ENCODE measurements at places on chromosomes 12 and 14. TPM values are rescaled to one million over a fixed set of nuclear protein-coding genes. Genes with fewer than 3 reads are reported as not detected.

DNA sequence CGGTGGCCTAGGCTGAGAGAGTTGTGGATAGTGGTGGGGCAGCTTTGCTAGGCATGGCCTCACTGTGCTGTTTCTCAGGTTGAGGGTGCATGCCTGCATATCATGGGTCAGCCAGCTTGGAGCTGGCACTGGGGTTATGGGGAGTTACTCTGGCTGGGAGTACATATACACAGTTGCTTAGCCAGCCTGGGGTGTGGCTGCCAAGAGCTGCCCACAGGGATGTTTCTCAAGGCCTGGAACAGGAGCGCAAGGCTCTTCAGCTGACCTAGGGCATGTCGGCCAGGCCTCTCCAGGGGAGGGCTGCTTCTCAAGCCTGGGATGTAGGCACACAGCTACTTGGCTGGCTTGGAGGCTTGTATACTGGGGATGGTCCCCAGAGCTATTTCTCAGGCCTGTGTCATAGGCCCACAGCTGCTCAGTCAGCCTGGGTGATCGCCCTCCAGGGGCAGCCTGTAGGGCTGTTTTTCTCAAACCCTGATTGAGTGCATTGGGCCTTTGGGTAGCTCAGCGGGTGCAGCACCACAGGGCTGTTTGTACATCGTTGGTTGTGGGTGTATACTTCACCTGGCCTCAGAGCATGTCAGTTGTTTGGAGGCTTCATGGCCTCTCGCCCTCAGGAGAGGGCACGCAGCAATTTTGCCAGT lies 114.9 kb downstream of the METTL25 start:
- no peaks in the 10 kb centered on the region for H3K36me3 ChIP-seq
- H3K4me3 ChIP-seq: no peak overlapping the region
- no peak for DNase-seq
- no peaks in the 10 kb centered on the region for H3K4me1 ChIP-seq
- no peaks in the 10 kb centered on the region for H3K27me3 ChIP-seq
- H3K27ac ChIP-seq: no peak overlapping the region

DNA sequence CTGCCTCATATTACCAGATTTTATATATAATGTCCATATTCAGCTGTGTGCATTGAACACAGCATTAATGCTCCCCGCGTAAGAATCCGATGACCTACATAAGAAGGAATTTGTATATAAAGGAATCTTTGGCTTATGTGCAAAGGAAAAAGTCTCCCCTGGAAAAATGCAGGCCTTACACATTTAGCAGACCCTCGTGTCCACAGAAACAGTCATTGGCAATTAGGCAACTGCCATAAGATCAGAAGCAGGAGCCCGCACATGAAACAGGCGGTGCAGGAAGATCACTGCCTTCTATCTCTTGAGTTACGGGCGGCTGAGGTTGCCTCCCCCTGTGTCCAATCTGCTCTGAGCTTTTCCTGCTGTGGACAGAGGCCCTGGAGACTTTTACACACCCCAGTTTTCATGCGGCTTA lies 63.2 kb upstream of the RFX4 start:
- H3K27ac ChIP-seq: no peak overlapping the region
- no peaks in the 10 kb centered on the region for H3K4me1 ChIP-seq
- no peak for DNase-seq
- no peaks in the 10 kb centered on the region for H3K36me3 ChIP-seq

GRCh38 chr12:118238888-118239287 lies 103.0 kb downstream of the PEBP1 start:
- no peak overlapping the region for H3K4me3 ChIP-seq
- H3K4me1 ChIP-seq: no peaks in the 10 kb centered on the region
- no peaks in the 10 kb centered on the region for H3K27me3 ChIP-seq
- no peak for DNase-seq
- no peaks in the 10 kb centered on the region for H3K36me3 ChIP-seq

DNA sequence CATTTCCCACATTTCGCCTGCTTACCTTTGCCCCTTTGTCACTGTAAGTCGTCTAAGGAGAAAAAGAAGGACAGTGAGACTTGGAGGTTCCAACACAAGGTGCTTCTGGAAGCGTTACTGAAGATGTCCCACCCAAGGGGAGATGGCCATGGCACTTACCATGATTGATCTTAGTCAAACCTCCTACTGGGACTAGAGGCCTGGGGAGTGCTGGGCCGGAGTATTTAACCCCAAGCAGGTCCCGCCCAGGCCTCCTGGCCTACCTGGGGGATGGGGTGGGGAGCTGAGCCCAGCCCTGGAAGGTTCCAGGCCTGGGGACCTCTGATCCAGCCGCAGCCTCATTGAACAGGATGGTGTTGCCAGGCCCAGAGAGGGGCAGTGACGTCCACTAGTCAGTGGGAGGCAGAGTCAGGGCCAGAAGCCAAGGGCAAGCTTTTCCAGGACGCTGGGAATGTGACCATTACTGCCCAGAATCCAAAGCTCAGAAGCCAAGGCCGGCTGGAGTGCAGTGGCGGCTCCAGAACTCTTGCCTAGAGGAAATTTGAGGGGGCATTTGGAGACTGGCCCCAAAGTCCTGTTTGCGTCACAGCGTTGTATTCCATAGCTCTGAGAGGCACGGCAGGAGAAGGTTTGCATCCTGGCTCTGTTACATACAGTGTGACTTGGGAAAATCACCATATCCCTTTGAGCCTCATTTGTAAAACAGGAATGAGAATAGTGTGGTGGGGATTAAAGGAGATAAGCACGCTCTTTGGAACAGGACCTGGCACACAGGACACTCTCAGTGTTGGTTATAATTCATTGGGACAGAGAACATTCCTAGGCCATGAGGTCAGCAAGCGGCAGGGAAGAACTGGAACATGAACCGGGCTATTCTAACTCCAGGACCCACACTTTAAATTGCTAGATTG lies at the start of gene HPD:
HPD (minus strand) TSS at position 198 of the 911 bp plus-strand sequence; CDS start at position 162, 36 bp downstream.
- DNase-seq: no peak
- no peaks in the 10 kb centered on the region for H3K36me3 ChIP-seq
- H3K4me1 ChIP-seq: peaks cover 3% of the 10 kb centered on the region
- H3K27ac ChIP-seq: no peak within 1 kb of the TSS
- H3K4me3 ChIP-seq: no peak within 1 kb of the TSS
- H3K27me3 ChIP-seq: peaks cover 7% of the 10 kb centered on the region

Gene A2M
- 1.4 TPM for total RNA-seq

All from endothelial cell (in vitro differentiated cells).